ENCODE measurements at places on chromosomes 5 and 9.
A peak's percentile ranks its signal among the peaks of the same experiment; 100 is the strongest.

- no peak for DNase-seq
Observed at GRCh38 chr9:115412656-115413055, 294.7 kb upstream of the TNC start.

GRCh38 chr5:129991780-129992179 is 87.5 kb downstream of the CHSY3 start:
- no peak for DNase-seq

DNA sequence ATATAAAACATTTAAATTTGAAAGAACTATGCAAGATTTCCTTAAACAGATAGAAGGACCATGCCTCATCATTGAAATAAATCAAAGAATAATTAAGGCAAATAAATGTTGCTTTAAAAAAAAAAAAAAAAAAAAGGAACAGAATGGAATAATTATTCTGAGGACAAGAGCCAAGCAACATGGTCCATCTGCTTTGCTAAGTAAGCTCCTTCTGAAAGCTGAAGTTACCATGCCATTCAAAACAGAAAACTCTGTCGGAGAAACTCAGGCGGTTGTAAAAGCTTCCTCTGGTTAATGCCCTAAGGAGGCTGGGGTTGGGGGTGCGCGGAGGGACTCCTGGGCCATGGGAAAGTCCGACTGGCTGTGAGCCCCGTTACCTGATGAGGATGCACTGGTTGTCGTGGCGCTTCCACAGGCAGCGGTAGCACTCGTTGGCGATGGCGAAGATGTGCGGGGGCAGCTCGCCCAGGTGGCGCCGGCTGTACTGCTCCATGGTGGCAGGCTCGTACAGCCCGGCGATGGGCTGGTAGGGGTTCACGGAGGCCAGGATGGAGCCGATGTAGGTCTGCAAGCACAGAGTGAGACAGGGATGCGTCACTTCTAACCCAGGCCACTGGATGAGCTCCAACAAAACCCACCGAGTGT is 141.7 kb downstream of the MYO10 start:
- DNase-seq: no peak

- peak; percentile 83 for DNase-seq
Observed at GRCh38 chr5:124806373-124807077, 60.1 kb upstream of the ZNF608 start.

DNA sequence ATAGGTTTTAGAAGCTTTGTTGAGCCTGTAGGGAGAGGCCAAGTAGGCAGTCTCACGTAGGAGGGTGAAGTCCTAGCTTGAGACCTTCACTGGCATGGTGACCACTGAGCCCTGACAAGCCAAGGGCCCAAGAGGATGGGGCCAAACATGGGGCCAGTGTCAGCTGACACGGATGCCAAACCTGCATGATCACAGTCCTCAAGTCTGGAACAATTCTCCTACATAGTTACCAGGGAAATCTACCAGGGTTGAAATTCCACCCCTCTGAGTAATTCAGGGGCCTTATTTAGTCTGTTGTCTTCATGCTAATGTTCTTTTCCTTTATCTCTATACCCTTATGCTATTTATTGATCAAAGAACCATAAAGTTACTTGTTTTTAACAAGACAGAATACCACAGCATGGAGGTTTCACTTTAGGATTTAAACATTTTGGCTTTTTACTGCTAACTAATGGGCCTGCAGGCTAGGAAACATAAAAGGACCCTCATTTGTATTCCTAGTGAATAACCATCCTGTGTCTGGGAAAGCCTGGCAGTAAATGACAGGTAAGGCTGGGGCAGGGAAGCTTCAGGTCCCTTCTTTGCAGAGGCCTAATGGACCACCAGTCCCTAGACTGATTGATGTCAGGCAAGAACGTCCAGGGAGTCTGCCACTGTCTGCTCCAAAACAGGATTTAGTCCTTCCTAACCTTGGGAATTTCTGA is 140.8 kb downstream of the FGF1 start:
- DNase-seq: no peak

DNA sequence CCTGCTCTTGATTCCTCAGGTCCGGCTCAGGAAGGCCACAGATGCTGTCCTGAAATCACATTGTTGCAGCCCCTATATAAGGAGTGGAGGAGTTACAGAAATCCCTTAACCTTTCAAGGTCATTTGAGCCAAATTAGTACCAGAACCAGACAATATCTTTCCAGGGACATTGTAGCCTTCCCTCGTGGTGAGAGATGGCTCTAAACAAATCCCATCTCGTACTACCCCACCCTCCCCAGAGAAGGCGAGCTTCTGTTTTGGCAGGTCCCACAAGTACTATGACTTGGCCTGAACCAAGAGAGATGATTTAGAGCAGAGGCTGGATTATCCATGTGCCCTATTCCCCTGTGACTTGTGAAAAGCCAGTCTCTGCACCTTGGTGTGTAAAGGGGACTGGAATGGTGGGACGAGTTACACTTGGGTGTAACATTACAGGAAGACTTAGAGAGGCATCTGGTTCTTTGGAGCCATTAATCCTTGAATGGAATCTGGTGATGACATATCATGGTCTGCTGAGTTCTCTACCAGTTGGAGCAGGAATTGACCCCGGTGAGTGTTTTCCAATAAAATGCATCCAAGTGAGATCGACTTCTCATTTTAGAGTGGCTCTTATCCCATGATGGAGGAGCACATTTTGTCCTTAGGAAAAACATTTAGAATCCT is at the start of gene FAM240B:
Gene FAM240B (minus strand): TSS at position 51 of the 663 bp plus-strand sequence. CDS start 16,134 bp downstream, outside the sequence.
- no peak for DNase-seq

- DNase-seq: no peak
Observed at GRCh38 chr5:62690421-62690820, 111.8 kb downstream of the LRRC70 start.

GRCh38 chr5:8471581-8471980 is 602.6 kb downstream of the MTRR start:
- no peak for DNase-seq

- DNase-seq: no peak
Observed at GRCh38 chr5:147661541-147661940, 121.0 kb downstream of the JAKMIP2 start.

- no peak for DNase-seq
Observed at GRCh38 chr5:154158379-154158737, 32.2 kb upstream of the GALNT10 start.

GRCh38 chr5:159409801-159410200 is 79.5 kb upstream of the IL12B start:
- DNase-seq: no peak

- no peak for DNase-seq
Observed at GRCh38 chr5:140356853-140357725, 2.9 kb upstream of the SLC4A9 start.

DNA sequence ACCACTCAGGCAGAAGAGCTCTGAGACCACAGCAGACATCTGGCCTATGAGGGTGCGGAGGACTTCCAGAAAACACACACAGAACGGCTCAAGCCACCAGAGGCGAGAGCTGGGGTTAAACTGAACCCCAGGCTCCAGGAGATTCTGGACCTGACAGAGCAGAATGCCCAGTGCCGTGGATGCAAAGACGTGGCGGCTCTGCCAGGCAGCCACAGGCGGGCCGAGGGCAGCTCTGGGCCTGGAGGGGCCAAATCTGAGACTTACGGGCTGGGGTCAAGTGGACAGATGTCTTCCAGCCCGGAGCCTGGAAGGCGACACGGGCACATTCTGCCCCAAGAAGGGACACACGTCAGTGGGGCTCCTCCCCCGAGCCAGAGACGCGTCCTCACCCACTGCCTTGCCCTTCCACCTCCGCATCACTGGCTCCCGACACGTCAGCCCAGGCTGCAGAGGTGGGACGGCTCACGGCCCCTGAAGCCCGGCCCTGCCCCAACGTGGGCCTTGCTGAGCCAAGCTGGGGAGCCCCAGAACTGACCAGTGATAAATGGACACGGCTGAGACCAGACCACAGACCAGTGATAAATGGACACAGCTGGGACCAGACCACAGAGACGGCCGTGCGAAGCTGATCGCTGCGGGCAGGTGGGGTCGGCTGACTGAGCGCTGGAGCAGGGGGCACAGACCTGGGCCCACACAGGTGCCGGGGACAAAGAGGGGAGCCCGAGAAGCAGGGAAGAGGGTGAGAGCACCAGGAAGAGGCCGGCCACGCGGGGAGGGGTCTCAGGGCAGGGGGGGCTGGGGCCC is 40.9 kb upstream of the NSMF start:
- peak; percentile 25 for DNase-seq

DNA sequence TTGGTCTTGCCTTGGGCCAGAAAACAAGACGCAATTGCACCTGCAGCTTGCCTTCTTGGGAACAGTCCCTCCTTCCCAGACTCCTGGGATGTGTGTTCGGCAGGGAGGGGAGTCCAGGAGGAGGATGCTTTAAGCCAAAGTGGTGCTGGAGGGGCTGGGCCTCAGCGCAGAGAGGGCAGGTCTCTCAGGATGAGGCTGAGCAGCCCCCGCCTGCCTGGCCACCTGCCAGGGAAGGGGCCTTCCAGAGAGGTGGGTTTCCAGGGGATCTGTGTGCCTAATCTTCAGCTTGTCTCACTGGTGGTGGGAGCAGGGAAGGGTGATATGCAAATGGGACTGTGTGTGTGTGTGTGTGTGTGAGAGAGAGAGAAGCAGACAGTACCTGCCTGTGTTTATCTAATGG is 105.2 kb downstream of the ENTREP1 start:
- no peak for DNase-seq

DNA sequence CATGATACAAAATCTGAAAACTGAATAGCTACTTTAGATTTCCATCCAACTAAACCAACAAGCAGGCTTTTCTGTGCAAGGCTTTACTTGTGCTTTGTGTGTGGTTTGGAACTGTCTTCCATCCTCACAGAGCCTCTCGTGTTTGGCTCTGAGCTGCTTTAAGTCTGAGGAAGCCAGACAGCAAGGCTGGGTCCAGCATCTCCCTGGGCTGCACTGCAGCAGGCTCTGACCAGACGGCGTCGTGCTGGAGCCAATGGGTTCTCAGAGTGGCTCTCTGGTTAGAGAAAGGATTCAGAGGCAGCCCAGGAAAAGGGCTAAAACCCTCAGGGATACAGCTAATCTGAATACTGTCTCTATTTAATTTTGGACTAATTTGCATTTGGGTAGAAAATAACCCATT is 207.9 kb upstream of the EFNA5 start:
- no peak for DNase-seq

DNA sequence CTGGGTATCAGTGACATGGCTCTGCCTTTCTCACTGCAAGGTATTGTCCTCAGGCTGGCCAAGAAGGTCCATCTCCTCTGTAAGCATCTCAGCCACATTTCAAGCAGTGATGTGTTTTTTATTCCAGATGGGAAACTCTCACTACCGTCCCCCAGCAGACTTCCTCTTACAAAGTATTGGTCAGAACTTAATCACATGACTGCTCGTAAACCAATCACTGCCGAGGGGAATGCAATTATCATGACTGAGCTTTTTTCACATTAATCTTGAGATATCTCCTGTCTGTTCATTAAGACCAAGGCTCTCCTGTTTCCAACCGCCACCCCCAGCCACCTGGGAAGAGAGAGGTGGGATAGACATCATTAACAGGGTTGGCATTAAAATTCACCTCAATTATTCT is 76.4 kb downstream of the BNC2 start:
- no peak for DNase-seq

GRCh38 chr5:155082401-155082800 is 68.8 kb downstream of the KIF4B start:
- DNase-seq: no peak

DNA sequence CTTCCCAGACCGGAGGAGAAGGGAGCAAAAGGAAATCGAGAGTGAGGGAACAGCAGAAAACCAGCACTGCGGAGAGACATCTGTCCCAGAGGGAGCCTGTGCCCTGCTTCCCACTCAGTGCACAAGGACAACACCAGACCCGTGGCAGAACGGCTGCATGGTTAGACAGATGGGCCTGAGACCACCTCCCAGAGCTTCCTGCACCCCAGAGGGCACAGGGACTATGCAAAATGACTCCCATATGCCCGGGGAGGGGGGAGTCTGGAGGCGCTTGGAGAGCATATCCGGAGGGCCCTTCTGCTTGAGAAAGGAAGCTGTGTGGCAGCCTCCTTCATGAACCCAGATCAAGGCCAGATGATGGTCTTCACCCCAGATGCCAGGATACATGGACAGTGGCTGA is 26.6 kb downstream of the TLX3 start:
- no peak for DNase-seq

- no peak for DNase-seq
Observed at GRCh38 chr9:110744715-110745384, 76.3 kb downstream of the MUSK start.

DNA sequence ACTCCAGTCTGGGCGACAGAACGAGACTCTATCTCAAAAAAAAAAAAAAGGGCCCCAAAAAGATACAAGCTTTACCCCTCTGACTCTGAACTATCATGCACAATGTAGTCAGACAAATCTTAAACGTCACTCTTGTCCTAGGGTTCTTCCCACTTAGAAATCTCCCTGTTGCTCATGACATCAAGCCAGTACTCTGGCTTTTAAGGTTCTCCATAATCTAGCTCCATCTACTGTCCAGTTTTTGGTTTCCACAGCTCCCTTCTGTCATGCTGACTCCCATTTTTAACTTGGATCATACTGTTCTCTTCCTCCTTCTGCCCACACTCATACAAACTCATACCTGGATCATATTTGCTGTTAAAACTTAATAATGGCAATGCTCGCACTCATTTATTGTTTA is 156.7 kb upstream of the TLX3 start:
- DNase-seq: no peak

GRCh38 chr9:113368348-113368981 is 8.3 kb downstream of the HDHD3 start:
- DNase-seq: no peak

DNA sequence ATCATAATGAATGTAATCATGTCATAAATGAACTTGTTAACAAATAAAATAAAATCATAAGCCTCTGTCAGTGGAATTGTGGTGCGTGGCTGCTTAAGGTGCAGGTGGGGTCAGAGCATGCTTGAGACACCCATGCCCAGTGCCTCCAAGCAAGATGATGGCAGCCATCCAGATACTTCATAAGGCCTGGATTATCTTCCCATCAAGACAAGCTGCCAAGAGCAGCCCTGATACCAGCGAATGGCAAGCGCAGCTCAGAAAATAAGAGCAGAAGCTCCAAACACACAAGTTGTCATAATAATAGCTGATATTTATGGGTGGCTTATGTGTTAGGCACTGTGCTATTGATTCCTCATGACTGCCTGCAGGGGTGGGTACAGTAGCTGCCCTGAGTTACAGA is 21.8 kb upstream of the LMX1B start:
- no peak for DNase-seq

- DNase-seq: no peak
Observed at GRCh38 chr5:114910727-114911126, 259.0 kb downstream of the TRIM36 start.

DNA sequence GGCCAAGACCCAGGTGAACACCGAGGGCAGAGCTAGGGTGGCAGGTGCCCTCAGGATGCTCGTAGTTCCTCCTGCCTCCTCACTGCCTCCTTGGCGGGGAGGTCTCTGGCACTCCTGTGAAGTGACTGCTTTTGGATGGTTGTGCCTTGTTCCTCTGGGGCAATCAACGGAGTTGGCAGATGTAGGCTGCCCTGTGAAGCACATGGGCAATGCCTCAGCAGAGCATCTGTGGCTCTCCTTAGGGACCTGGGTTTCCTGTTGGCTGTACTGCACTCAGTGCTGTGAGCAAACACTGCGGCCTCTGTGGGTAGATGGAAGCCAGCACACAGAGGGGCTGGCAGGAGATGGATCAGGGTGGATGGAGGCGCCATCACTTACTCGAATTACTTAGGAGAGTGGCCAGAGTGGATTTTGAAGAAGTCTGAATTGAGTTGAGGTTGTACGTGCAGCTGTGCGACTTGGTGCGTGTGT is 71.4 kb upstream of the COL5A1 start:
- DNase-seq: peak; percentile 39

GRCh38 chr5:6837519-6838110 is 124.4 kb downstream of the TENT4A start:
- no peak for DNase-seq

Data from Right ventricle myocardium superior (tissue), 1 donor.